ENCODE measurements at places on chromosomes 5 and 9.

GRCh38 chr5:57828221-57828620 lies 345.6 kb upstream of the ACTBL2 start:
- no peak for DNase-seq

- DNase-seq: no peak
Observed at GRCh38 chr5:171363846-171364245, 23.8 kb upstream of the NPM1 start.

DNA sequence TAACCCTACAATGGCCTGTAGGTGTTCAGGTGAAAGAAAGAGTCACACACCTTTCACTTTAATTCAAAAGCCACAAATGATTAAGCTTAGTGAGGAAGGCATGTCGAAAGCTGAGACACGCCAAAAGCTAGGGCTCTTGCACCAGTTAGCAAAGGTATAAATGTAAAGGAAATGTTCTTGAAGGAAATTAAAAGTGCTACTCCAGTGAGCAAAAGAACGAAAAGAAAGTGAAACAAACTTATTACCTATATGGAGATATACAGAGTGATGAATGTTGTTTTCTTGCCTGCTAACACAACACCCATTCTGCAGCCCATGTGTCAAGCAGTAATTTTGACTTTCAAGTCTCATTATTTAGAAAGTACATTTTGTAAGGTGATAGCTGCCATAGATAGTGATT lies 254.2 kb upstream of the SLC24A2 start:
- no peak for DNase-seq

- peak; percentile 58 for DNase-seq
Observed at GRCh38 chr9:33024126-33024965, 727 bp upstream of the DNAJA1 start.

DNA sequence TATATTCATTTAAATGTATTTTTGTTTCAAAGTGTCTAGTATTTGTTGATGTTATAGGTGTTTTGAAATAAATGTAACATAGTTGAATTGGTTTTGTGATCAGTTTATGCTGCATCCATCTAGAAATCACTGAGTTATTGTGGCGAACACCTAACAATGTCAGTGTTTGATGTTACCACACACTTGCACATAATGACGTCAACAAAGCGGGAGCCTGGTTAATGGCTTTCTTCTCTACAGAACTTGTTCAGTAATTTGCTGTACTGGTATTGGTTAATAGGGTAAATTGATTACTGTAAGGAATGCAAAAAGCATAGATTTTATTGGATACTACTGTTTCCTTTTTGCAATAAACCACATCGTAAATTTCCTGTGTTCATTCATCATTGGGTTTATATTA lies 133.0 kb downstream of the ATG10 start:
- no peak for DNase-seq

DNA sequence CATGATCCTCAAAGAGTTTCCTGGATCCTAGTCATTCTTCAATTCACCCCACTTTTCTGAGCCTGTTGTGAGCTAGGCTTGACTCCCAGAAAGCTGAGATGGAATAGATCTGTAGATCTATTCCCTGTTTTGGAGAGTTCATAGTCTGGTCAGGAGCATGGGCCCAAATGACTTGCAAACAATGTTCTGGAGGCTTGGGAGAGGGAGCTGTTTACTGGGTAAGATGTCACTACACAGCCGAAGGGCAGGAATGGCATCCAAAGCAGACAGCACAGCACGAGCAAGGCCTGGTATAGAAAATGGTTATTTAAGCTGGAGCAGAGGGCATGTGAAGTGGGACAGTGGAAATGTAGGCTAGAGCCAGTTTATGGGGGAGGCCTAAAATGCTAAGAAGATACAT lies 152.5 kb upstream of the ALDH1B1 start:
- no peak for DNase-seq

GRCh38 chr5:152514827-152515397 lies 109.8 kb upstream of the NMUR2 start:
- peak; percentile 34 for DNase-seq

GRCh38 chr9:24498632-24499031 lies 47.1 kb downstream of the IZUMO3 start:
- no peak for DNase-seq

Measured in NCI-H1105 treated with DMSO at 0.1 percent for 48 hours (cell line).